Anterior cingulate cortex (tissue), 58 donors: ENCODE measurements at places on chromosomes 16 and 17.

DNA sequence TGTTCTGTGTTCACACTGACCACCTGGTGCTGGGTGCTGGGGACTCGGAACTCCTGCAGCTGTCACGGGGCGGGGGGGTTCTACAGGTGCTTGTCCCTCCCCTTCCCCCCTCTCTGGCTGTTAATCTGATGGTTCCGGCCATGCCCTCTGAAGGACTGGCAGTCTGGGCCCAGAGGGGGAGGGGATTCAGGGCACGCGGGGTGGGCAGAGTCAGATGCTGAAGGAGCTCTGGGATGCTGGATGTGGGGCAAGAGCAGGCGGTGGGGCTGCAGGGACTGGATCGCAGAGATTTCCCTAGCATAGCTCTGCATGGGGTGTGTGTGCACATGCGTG lies 5.4 kb upstream of the TBX21 start:
- no peak for DNase-seq

DNA sequence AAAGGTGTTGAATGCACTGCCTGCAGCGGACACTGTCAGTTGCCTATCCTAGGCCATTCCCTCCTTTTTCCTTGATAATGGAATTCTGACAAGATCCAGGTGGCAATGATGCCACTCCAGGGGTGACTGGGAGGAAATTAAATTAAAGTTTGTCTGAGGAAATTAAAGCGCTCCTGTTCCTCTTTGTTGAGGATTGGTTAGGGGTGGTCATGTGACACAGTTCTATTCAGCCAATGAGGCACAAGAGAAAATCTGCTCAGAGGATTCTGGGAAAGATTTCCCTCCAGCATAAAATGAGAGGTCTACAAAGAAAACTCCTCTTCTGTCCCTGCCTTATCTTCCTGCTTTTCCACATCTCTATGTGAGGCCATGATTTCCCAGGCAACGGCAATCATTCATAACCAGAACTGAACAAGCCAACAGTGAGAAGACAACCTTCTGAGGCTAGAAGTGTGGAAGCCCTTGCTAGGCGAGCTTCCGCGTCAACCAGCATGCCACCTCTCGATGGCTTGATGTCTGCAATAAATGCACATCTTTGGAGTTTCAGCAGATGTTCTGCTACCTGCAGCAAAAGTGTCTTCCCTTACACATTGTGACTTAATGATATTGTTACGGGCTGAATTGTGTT lies 5.6 kb upstream of the BCO1 start:
- no peak for DNase-seq

GRCh38 chr16:2223942-2224486 lies 623 bp downstream of the E4F1 start:
- no peak for DNase-seq

DNA sequence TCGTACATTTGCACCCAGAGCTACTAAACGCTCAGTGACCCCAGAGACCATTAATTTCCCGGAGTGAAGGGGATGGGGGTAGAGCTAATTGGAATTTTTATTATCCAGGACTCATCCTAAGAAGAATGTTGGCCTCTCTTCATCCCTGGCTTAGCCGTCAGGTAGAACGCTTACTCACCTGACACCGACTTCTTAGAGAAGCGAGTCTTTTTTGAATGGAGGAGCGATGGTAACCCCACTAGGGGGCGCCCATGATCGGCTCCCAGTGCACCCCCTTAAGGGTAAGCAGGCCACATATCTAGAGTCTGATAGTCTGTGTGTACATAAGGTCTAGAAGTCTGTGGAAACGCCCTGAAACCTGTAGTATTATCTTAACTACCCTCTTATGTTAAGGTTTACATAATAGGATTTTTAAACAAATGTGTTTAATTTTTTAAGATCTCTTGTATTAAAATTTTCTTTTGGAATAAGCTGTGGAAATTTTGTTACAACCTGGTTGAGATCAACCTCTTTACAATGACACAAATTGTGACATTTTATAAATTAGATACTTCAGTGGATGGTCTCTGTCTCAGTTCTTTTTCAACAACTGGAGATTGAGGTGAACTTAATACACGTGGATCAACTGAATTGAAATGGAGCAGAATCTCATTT lies 229.8 kb downstream of the CPPED1 start:
- DNase-seq, result peak; percentile 14

DNA sequence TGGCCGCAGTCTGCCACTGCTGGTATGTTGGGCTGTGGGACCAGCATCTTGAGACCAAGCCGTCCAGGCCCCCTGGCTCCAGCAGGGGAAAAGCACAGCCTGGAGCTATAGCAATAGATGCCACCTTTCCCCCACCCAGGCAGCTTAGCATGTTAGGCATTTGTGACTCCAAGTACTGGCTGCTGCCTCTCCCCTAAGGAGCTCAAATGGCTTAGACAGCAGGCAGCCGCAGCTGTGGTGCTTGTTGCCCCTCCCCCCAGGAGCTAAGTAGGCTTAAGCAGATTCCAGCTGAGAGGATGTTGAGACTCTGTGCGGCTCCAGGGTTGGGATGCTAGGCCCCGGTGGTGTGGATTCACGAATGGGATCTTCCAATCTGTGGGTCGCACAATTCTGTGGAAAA lies 88.8 kb upstream of the ANKFN1 start:
- no peak for DNase-seq

GRCh38 chr17:70053241-70054234 lies 21.5 kb upstream of the KCNJ16 start:
- no peak for DNase-seq

DNA sequence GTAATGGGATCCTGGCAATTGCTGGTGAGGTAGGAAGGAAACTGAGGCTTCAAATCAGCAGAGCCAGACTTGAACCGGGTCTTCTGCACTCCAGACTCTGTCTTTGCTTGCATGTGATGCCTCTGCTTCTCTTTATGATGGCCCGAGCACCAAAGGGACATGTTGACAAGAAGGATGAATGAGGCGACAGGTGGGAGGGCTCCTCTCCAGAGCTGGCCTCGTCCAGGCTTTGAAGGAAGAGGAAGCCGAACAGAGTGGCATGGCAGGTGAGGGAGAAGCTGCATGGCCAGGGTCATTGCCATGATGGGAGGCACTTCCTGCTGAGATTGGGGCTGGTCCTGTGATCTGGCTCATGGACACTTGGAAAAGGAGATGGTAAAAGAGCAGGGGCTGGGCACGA lies 40.8 kb downstream of the AKAP1 start:
- DNase-seq, result no peak

GRCh38 chr17:1375615-1376014 lies 24.4 kb downstream of the YWHAE start:
- DNase-seq, result no peak

DNA sequence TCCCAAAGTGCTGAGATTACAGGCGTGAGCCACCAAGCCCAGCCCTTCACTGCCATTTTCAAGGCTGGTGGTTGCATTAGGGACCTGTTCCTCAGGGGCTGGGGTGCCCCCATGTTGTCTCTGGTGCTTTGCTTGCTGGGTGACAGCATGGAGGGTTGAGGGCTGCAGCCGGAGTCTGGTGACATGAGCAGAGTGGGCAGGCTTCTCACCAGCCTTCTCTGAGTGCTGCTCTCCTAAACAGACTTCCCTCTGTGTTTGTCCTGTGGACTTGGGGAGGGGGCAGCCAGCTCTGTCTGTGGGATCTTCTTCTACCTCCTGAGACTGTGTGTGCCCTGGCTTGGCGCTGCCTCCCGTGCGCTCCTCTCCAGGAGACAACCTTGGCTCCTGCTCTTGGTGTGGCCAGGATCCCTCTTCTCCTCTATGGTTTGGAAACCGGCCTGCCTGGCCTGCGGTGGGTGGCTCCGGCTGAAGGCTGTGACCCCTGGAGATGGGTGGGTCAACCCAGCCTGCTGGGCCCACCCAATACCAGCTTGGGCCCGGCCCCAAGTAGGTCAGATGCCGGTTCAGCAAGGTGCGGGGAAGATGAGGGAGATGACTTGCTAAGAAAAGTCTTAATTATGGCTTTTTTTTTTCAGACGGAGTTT lies 72.1 kb downstream of the PDPK1 start:
- DNase-seq, result no peak

DNA sequence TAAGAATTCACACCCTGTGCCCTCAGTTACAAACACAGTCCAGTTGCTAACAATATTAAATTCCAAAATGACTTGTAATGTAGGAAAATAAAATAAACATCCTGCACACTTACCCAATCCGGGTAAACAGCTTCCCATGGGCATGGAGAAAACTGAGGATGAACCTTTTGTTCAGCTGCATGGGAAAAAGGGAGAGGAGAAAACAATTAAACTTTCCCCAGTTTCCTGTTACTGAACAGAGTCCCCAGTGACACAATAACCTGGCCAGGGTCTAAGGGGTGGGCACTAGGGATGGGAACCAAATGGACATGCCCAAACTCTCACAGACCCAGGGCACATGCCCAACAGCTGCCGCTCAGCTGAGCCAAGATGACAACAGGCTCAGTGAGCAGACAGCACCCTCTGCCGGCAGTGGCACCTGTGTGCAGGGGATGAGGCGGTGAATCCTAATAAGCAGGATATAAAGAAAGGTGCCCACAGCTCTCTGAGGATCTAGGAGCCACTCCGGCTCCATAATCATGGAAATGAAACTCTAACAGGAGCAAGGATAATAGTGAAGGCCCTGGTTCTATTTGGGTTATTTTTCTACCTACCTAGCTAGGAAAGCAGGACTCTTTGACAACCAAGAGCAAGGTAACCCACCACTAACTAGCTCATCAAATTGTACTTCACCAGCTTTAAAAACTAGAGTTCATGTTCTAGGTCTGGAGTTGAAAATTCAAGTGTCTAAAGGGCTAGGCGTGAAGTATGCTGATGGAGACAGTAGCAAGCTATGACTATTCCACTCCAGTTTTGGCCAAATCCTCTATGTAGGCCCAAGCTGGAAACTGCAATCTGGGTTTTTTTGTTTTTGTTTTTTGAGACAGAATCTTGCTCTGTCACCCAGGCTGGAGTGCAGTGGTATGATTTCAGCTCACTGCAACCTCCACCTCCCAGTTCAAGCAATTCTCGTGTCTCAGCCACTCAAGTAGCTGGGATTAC lies 58.8 kb downstream of the SMG6 start:
- peak; percentile 65 for DNase-seq

DNA sequence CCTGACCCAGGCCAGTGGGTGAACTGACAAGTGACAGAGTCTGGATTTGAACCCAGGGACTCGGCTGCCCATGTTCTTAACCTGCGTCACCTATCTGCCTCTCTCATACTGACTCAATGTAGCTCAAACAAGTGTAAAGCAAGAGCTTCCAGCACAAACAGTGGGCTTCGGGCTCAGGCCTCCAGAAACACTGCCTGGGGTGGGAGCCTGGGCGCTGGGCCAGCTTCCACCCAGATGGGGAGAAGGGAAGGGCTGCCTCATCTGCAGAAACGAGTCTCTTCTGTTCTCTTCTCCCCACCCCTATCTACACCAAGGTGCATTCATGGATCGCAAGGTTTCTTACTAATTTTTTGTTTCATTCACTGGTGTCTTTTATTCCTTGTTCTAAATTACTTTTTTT lies 1.3 kb downstream of the CDRT4 start:
- DNase-seq, result no peak

GRCh38 chr17:45841883-45842525 lies 2.7 kb upstream of the SPPL2C start:
- DNase-seq, result no peak

GRCh38 chr17:8744086-8744785 lies 400 bp downstream of the CCDC42 start:
- no peak for DNase-seq

DNA sequence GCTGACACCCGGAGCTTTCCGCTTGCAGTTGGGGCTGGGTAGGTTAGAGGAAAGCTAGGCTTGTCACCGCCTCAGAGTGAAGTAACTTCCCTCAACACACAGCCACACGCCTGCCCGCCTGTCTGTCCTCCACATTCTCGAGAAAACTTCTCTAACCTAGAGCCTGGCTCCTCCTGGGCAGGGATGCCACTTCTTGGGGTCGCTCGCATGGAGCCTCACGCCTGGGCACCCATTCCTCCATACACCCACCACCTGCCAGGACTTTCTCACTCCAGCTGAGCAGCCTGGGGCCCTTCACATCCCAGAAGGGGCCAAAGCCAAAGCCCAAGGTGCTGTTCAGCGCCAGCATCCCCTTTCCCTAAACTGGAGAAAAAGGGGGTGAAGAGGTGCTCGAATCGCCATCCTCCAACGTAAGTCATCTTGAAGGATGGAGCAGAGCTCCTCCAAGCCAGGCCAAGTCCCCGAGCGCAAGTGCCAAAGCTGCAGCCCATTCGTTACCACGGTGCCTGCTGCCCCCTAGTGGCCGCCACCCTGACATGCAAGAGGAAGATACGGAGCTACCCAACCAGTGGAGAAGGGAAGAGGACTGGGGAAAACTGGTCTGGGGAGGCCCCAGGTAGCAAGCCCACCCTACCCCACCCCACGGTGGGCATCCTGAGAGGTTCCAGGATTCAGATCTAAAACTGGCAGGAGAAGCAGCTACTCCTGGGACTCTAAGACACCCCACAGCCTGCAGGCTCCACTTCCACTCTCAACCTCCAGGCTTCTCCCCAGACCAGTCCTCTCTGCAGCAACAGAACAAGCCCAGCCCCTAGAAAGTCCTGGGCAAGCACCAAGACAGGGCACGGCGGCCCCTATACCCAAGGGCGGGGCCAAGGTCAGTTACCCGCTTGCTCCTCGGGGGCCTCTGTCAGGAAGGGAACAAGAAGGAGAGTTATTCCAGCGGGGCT lies 63.1 kb downstream of the MYO18A start:
- DNase-seq, result peak; percentile 53

- no peak for DNase-seq
Measured at GRCh38 chr16:57145046-57146021, 40.5 kb downstream of the PSME3IP1 start.

DNA sequence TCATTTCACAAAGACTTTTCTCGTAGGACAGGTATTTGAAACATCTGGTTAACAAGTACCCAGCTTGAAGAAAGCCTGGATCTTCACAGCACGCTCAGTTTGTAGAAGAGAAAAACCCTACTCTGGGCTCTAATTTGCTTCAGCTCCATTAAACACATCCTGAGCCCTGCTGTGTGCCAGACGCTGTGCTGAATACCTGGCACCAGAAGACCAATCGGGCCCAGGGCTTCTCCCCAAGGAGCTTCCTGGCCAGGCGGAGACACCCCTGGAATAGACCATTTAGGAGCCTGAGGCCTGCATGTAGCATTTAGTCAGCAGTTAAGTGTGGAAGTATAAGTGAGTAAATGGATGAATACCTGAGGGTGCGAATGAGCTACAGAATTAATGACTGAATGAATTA lies 8.9 kb upstream of the ABAT start:
- DNase-seq, result no peak

- no peak for DNase-seq
Measured at GRCh38 chr16:23278031-23278430, 24.1 kb upstream of the SCNN1B start.

GRCh38 chr17:75553295-75554110 lies 28.0 kb downstream of the LLGL2 start:
- DNase-seq, result no peak

DNA sequence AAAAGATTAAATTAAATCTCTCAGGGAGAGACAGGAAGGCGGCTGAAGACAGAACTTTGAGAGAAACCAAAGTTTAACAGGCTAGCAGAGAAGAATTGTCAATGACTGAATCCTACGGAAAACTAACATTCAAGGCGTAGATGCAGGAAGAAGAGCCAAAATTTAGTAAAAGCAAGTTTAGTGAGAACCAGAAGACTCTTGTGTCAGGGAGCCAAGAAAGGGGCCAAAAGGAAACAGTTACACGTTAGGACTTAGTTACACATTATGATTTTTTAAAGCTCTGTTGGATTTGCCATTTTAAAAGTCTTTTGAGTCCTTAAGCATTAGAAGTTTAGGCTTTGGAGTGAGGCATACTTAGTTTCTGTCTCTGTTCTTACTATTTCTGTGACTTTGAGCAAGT lies 164.6 kb downstream of the CHD9 start:
- DNase-seq, result no peak
